ENCODE measurements at places on chromosomes 13 and 19.
A peak's percentile ranks its signal among the peaks of the same experiment; 100 is the strongest.

DNA sequence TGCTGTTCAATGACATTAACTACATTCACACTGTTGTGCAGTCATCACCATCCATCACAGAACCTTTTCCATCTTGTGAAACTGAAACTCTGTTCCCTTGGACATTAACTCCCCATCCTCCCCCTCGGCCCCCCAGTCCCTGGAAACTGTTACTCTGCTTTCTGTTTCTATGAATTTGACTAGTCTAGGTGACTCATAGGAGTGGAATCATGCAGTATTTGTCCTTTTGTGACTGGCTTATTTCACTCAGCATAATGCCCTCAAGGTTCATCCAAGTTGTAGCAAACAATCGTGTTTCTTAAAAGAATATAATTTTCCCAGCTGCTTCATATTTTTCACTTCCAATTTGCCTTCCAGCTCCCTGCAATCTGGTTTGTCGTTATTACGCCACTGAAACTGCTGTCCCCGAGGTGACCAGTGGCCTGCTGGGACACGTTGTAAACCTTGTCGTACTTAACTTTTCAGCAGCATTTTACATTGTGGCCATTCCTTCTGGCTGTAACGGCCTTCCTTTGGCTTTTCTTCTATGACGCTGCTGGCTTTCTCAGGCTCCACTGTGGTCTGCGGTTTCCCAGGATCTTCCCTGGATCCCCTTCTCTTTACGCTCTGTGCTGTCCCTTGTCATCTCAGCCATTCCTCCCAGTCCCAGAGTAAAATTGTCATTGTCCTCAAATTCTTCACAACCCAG is 74.0 kb downstream of the DHRS12 start:
- no peak for DNase-seq

GRCh38 chr19:9721861-9722260 is 46.7 kb downstream of the ZNF846 start:
- no peak for DNase-seq

GRCh38 chr19:18294467-18294864 is 13.0 kb upstream of the JUND start:
- no peak for DNase-seq

DNA sequence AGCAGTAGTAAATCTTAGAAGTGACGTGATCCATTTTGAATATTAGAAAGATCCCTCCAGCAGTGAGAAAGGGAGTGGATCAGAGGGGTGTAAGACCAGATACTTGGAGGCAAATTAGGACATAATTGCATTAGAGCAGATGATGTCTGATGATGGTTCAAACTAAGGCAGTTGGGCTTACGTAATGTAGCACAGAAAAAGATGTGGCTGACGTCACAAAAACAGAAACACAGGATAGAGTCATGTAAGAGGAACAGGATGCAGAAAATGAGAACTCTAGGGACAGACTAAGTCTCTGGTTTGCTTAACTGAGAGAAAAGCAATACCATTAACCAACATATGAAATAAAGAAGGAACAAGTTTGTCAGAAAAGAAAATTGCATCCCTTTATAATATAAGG is 392.5 kb upstream of the DACH1 start:
- no peak for DNase-seq

DNA sequence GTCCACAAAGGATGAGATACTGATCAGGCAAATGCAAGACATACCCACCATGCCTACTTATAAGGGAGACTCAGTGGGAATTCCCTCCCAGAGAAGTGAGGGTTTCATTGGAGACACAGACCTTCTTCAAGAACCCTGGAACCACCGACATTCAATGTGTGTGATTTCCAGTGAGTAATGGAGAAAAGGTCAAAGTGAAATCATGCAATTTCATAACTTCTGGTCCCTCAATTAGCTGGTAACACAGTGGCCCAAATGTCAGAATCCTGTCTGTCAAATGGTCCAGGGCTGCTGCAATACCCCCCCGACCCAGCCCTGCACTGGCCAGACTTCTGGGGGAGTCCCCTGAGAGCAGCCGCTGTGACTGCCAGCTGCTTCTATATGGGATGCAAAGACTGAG is 4.7 kb upstream of the METTL21C start:
- no peak for DNase-seq

DNA sequence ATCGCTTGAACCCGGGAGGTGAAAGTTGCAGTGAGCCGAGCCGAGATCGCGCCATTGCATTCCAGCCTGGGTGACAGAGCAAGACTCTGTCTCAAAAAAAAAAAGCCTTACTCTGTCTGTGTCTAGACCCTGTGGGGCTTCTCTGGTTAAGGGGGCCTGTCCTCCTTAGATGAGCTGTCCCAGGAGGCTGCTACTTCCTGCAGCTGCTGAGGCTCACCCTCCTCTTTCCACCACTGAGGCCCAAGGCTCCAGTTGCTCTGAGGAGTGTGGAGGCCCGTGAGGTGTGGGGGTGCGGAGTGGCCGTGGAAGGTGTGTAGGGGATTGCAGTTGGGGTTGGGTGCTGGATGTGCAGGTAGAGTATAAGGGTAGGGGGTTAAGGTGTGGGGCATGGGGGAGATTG is 22.1 kb upstream of the RASA3 start:
- DNase-seq = no peak

DNA sequence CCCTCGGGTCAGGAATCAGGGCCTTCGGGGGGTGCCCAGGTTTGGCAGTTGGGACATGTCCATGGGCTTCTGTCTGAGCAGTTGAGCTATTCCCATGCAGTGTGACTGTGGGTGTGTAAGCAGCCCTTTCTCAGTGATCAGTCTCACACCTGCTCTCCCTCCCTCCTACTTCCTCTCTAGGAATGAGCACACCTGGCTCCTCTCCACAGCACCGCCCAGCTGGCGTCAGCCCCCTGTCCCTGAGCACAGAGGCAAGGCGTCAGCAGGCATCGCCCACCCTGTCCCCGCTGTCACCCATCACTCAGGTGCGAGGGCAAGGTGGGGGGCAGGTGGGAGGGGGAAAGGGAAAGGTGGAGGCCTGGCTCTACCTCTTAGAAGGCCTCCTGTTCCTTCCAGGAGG is 25.9 kb downstream of the COMP start:
- DNase-seq = no peak

DNA sequence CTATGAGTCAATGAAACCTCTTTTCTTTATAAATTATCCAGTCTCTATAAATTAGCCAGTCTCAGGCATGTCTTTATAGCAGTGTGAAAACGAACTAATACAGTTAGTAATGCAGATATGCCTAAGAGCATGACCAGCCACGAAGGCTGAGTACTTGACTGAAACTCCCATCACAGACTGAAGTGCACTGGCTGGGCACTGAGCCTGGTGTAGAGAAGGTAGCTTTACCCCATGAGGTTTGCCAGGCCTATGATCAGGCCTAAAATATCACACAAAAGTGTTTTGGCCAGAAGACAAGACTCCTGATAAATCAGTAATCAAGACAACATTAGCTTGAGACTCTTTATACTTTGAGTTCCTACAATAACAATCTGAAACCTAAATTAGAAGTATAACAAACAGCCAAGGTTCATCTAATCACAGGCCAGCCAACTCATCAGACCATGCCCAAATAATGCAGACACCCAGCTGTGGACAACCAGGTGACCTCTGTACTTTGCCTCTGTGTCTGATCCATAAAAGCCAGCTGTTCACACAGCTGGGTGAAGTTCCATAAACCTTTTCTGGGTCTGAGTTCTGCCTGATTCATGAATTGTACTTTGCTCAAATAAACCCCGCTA is 771.8 kb upstream of the SLITRK1 start:
- no peak for DNase-seq

- DNase-seq = no peak
Observed at GRCh38 chr13:101576455-101576854, 124.0 kb downstream of the ITGBL1 start.

DNA sequence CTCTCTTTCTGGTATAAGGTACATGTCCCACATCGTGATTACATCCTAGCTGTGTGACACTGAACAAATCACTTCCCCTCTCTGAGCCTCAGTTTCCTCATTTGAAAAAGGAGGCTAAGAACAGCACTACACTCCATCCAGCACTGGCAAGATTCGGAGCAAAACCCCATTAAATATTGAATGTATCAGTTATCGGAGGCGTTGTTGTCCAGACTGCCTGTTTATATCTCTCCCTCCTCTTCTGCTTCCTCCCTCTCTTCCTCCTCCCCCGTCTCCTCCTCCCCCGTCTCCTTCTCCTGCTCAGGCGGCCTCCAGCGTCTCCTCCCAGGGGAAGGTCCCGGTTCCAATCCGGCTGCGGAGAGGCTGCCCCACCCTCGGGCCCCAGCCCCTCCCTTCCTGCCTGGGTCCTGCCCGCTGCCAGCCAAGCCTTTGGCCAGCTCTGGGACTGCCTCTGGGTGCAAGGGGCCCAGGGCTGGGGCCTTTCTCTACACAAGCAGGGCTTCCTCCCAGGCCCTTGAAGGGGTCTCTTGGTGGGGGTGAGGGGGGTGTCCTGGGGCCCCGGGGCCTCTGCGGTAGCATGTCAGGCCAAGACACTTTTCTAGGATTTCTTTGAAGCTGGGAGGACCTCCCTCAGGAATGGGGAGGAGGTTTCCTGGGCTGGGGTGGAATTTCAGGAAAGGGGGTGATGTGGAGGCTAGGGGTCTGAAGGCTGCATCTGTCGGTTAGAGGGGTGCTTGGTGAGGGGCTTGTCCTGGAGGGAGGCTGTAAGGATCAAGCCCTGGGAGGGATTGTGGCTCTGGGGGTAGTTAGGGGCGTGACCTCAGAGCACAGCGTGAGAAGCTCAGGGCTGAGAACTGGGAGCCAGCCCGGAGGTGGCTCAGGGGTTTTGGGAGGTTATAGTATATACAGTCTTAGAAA is 1.9 kb downstream of the RRAS start:
- DNase-seq = peak; percentile 82

DNA sequence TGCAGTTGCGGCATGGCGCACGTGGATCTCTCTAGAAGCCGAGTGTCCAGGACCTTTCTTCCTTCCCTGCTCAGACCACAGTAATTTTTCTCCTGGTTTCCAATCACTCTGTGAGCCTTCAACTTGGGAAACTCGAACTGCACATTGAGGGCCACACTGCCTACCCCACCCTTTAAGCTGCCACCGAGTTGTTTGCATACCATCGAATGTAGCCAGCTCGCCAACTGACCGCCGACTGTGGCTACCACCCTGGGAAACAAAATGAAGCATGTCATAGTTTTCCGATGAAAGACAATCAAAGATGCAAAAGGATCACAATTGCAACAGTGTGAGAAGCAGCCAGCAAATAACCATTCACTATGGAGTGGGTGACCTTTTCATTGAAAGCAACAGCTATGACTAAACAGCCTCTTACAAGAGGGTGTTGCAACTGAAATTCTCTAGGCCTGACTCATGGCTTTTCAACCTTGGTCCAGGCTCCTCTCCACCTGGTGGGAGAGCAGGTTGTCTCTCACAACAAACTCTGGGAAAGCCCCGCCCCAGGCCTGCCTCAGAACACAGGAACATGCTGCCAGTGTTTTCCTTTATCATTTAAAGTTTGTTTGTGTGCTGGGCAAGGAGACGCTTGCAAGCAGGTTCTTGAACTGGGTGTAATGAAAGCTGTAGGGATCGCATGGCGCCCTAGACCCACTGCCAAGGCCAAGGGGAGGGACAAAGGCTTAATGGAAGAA is 141.7 kb upstream of the SERP2 start:
- DNase-seq = no peak

GRCh38 chr13:23852351-23852750 is 36.8 kb downstream of the MIPEP start:
- no peak for DNase-seq

- DNase-seq = no peak
Observed at GRCh38 chr19:46755853-46756543, 9.7 kb upstream of the STRN4 start.

DNA sequence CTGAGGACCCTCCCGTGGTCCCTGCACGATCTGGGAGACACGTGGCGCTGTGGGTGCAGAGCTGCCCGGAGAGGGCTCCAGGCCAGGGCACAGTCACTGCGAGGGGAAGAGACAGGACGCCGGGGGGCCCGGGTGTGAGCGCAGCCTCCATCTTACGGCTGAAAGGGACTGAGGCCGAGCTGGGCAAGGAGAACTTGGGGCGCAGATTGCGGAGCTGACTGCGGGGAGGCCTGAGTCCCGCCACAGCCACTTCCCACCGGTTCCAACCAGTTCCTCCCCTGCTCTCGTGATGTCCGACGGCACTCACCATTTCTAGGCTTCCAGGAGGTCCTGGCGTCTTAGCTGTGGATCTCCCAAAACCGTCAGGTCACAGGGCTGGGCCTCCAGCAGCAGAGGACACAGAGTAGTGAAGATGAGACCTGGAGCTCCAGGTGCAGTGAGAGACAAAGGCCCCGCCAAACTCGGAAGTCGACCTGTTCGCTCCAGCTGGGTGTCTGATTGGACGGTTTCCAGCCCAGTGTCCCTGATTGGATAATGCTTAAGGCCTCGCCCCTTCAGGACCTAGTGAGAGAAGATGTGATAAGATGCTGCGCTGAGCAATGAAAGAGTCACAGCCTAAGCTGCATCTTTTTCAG is 4.8 kb upstream of the ZNF253 start:
- DNase-seq = peak; percentile 51

GRCh38 chr19:9934132-9934950 is 2.0 kb downstream of the OLFM2 start:
- peak; percentile 86 for DNase-seq

GRCh38 chr13:30312904-30313303 is 5.6 kb upstream of the KATNAL1 start:
- no peak for DNase-seq

DNA sequence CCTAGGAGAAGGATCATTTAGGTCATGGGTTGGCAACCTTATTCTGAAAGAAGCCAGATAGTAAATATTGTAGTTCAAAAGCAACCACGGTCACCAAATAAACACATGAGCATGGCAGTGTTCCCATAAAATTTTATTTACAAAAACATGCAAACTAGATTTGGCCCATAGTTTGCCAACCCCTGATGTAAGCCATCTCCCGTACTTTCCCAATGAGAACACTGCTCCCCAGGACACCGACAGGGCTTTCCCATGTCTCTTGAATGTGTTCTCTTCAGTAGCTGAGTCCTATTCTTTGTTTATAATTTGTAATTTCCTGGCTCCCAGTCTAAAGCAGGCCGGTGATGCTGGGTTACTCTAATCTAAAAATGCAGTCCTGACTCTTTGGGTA is 239.6 kb downstream of the LHFPL6 start:
- no peak for DNase-seq

DNA sequence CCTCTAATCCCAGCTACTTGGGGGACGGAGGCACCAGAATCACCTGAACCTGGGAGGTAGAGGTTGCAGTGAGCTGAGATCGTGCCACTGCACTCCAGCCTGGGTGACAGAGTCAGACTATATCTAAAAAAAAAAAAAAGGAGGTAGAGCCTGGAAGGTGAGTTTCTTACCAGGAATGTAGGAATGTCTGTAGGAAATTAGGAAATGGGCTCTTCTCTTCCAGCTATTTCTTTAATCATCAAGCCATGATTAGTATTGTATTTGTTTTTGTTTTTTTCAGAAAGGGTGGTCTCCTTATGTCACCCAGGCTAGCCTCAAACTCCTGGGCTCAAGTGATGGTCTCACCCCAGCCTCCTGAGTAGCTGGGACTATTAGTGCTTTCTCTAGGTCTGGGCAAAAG is 26.3 kb upstream of the SERP2 start:
- no peak for DNase-seq

- no peak for DNase-seq
Observed at GRCh38 chr13:81383444-81383843, 1042.5 kb upstream of the SPRY2 start.

- DNase-seq = no peak
Observed at GRCh38 chr19:13629687-13630357, 123.5 kb upstream of the CACNA1A start.
